Activated T-helper 9 cell treated with anti-CD3 and anti-CD28 coated beads, Interleukin-2, amount 50 U/mL, for 16 hours (primary cell): ENCODE measurements at places on chromosomes 3 and 15.

- DNase-seq: no peak
These were observed 28.1 kb upstream of the NEO1 start for GRCh38 chr15:73024168-73024567.

DNA sequence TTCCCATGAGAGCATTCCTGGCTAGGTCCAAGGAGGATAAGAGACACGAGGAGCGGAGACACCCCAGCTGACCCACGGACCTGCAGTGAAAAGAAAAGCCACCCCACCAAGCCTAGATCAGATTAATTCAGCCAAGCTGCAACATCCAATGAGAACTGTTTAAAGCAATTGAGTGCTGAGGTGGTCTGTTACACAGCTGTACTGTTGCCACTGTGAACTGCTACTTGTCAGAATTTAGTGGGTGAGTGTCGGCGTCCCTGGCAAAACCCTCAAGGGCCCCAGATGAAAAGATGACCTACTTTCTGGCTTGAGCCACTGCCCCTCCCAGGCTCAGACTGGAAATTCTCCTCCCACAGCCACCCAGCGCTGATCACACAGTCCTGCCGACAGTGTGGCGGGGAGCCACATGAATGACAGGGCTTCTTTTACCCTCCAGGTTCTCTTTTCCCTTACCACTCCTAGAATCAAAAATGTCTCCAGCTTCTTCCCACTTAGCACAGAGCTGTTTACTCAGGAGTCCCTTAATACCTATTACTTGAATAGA, 26.4 kb upstream of the KBTBD12 start:
- no peak for DNase-seq

- no peak for DNase-seq
These were observed 162.5 kb upstream of the BFSP2 start for GRCh38 chr3:133237380-133237779.

- no peak for DNase-seq
These were observed 108.9 kb downstream of the MECOM start for GRCh38 chr3:169554611-169555010.

DNA sequence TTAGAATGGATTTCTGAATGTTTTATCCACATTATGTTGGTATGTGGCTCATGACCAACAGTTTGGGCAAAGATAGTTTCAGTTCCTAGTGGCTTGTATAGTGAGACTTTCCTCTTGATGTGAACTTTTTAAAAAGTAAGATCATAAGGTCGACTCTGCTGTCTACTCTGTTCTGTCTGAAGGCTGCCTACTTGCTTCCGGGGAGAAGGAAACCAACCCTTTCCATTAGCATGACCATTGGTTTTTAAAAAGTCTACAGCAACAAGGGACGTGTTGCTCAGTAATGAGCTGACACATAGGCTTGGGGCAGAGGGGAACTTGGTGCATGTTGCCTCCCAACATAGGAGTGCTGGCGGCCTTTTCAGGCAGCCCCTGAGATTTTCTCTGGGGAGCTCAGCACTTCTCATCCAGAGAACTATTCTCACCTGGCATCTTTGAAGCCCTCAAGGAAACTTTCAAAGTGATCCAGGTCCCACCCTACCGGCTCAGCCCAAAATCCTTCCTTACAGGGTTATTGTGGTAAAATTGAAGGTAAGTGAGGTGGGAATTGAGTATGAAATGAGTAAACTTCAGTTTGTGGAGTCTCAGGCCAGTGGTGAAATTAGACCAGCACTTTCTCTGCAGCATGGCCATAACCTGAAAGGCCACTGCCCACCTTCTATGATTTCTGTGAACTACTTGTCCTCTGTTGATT, 30.6 kb downstream of the PSMD6 start:
- DNase-seq: no peak

DNA sequence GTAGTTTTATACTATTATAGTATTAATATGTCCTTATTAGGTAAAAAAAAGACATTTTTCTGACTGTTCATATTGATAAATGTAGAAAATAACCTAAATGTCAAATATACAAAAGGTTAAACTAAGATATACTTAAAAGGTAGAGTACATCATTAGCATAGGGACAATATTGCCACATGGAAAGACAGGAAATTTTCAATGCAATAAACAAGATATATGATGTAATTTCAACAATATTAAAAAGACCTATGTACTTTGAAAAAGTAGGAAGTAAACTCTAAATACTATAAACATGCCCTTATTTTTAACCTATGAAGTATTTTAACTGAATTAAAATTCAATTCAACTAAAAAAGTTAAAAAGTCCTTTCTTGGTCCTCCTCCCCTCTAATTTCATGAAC, 1.9 kb downstream of the SPG11 start:
- DNase-seq: no peak

GRCh38 chr3:166425900-166426611, 588.8 kb upstream of the BCHE start:
- no peak for DNase-seq

DNA sequence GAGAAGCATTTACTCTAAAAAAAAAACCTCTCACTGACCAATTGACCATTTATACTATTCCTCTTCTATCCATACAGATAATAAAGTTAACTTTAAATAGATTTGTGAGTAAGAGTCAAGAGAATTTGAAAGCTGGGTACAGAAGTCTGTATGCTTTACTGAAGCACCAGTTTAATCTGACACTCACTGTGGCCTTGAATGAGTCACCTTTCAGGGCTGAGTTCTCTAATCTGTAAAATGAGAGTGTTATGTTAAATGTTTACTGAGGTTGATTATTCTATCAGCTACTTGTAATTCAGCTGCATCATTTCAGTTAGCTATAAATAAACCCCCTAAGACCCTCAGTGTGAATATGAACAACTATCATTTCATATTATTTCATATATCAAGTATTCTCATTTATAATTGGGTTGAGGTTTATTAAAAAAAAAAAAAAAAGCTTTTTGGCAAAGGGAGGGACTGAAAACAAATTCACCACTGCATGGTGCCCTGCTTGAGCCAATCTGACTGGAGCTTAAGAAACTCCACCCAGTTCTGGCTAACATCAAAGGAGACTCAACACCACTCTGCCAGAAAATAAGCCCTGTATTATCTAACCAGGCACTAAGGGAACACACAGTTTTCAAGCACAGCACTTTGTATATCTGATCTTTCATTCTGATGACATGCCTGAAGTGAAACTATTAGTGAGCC, 2.8 kb downstream of the MAP4 start:
- no peak for DNase-seq

GRCh38 chr3:4898454-4899313, 80.6 kb upstream of the BHLHE40 start:
- no peak for DNase-seq

DNA sequence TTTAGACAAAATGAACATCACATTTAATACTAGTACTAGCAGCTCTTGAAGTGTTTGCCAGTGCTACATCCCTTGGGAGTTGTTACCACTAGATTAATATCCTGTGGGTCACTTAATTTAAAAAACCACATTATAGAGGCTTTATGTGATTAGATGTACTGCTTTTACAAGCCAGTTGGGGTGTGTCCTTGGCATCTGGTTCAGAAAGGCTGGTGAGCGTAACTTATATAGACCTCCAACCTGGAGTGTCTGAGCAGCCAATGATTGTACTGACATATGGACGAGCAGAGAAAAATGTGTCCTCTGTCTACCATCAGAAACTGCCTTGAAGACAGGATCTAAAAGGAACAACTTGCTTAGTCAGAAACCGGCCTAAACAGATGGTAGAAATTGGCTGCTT, 306.2 kb upstream of the ATP11B start:
- DNase-seq: no peak

DNA sequence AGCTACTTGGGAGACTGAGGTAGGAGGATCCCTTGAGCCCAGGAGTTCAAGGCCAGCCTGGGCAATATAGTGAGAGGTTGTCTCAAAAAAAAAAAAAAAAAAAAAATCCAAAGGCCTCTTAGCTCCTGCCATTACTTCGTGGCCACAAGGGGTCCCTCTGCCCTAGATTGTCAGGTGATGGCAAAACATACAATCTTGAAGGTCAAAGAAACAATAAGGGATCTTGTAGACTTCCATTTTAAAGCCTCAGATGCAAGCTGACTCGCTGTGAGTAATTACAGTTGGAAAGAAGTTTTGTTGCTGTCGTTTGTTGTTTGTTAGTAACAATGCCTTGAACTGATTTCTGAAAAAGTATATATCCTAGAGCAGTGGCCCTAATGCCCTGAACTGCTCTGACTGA, 55.9 kb upstream of the PLCL2 start:
- DNase-seq: peak; percentile 19

DNA sequence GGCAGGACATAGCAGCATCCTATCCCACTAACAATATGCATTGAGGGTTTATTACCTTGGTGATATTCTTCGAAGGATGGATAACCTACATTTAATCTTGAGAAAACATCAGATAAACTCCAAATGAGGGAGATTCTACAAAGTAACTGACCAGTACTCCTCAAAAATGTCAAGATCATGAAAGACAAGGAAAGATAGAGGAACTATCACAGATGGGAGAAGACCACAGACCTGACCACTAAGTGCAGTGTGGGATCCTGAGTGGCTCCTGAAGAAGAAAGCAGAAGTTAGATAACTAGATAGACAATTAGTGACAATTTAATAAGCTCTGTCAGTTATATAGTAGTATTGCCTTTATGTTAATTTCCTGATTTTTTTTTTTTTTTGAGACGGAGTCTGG, 17.7 kb upstream of the CGNL1 start:
- DNase-seq: no peak

- no peak for DNase-seq
These were observed 21.9 kb downstream of the OXNAD1 start for GRCh38 chr3:16286751-16287543.

DNA sequence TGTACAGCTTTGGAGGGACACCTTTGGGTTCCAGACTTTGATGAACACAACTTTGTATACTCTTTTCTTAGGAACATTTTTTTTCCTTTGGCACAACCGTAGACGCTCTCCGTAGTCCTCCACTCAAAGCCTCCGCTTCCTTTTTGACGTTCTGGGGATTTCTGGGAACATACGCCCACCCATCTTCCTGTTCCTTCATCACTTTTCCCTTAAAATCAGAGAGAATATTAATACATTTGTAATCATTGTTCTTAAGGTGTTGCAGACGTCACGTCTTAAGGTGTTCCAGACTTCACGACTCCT, 405 bp upstream of the SPG21 start:
- no peak for DNase-seq

DNA sequence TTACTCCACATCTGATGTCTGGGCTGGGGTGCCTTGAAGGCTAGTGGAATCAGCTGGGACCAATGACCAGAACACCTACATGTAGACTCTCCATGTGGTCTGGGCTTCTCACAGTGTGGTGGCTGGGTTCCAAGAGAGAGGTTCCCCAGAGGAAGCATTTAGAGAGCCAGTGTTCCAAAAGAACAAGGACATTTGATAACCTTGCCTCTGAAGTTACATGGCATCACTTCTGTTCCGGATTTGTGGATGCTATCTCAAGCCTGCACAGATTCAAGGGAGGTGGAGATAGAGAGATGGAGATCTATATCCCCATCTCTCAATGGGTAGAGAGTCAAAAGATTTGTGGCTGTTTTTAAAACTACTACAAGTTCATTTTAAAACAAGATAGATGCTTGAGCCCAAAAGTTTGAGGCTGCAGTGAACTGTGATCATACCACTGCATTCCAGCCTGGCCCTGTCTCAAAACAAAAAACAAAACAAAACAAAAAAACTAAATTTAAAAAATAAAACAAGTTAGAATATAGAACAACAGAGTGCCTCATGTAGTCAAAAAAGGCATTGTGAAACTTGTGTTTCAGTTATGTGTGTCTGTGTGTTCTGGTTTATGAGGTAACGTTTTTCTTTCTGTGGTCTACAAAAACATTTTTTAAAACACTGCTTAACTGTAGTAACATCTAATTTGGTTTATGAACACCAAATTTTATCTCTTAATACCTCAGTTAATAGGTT, 44.8 kb downstream of the PDE8A start:
- no peak for DNase-seq

DNA sequence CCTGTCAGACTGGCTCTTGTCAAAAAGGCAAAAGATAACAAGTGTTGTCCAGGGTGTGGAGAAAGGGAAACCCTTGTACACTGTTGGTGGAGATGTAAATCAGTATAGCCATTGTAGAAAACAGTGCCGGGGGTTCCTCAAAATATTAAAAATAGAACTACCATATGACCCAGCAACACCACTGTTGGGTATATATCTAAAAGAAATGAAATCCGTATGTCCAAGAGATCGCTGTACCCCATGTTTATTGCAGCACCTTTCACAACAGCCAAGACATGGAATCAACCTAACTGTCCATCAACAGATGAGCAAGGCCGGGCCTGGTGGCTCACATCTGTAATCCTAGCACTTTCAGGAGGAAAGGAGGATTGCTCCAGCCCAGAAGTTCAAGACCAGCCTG, 6.2 kb downstream of the CYFIP1 start:
- DNase-seq: no peak

DNA sequence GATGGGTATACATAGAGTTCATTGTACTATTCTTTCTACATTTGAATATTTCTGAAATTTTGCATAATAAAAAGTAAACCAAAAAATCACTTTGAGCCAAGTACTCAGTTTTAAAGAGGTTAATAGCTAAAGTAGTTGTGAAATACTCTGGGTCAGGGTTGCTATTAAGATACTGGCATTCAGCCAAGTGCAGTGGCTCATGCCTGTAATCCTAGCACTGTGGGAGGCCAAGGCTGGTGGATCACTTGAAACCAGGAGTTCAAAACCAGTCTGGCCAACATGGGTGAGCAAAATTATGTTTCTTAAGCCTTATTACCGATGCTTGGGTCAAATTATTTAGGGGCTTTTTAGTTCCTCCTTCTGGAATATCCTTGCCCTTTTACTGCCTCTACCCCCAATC, 122.0 kb upstream of the MELTF start:
- no peak for DNase-seq

DNA sequence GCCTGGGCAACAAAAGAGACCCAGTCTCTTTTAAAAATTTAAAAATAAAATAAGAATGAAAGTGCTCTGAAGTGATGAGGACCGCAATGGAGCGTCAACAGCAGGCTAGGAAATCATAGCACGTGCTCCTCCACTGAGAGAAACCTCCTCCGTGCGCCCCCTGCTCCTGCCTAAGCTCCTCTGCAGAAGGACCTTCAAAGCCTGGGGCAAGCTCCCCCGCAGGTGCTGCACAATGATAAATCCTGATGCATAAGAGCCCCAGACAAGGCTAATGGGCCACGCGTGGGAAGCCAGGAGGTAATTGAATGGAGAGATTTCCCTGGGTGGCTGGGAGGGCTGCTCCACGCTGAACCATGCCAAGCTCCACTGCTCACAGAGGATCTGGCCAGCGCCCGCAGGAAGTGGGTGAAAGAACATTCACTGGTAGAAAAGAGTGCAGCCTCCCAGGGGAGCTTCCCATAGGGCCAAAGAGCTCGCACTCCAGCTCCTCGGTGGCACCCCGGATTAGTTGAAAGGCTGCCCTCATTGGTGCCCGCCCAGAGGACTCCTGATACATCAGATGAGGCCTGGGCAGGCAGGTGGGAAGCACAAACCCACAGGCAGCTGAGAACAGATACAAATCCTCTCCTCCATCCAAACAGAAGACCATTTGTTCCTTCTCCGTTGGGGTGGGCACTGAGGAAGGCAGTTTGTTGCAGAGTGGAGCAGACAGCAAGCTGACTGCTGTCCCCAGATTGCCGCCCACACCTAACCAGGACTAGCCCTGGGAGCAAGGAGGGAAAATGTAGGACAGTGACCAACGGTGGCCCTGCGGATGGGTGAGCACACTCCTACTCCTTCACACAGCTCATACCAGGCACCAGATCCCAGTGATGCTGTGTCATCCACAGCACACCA, 52.5 kb downstream of the CPN2 start:
- no peak for DNase-seq
